CD4-positive, alpha-beta T cell treated with Interferon alpha-2 for 1 hour (primary cell): ENCODE measurements at places on chromosomes 3 and 15.

GRCh38 chr15:60908888-60909287 is 320.2 kb downstream of the RORA start:
- no peak for DNase-seq

DNA sequence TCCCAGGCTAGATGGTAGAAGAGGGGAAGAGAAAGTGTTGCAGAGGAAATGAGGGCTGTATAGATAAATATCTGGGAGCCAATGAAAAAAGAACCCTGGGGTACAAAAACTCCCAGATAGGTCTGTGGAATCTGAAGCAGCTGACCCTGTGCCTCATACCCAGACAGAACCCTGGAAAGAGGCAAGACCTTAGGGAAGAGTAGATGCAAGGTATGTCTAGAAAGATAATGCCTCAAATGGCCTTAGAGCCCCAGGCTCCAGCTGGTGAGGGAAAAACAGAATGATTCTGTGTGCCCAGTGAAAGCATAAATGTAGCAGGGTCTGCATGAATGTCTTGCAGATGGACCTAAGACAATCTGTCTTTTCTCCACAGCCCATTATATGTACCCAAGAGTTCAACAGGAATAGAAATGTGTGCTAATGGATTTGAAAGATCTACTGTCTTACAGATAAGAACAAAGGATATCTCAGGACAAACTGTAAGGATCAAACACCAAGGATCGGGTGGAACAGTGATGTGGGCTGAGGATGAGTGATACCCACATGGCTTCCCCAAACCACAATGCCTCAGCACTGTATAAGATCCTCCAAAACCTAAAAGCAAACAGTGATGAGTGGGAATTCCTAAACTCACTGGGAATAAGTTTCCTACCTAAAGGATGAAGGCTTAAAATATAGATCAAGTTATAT is 58.8 kb downstream of the NCEH1 start:
- DNase-seq: no peak

DNA sequence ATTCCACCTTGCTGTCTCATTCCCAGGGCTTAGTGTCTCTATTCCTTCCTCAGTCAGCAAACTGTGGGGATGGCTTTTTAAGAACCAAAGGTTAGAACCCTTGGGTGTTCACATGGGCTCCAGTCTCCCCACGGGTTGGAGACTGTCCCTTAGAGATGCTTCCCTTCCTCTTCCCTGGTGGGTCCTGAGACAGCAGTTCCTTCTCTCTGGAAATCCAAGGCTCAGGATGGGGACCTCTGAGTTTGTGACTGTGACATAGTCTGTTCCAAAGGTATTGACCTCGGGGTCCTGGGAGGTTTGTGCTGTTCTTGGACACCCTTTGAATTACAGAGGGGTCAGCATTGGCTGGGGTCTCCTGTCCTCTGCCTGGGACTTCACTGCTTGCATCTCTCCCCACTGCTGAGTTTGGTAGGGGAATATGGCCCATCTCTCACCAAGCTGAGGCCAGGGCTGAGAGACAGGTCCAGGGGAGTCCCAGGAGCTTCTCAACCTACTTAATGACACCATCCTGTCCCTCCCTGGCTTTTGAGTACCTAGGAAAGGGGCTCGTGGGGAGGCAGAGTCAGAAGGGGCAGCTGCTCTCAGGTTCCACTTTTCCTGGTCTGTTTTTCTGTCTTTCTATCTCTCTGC is 1.5 kb downstream of the GRM2 start:
- DNase-seq: no peak

- DNase-seq: no peak
These were observed 216.2 kb downstream of the ITPR1 start for GRCh38 chr3:4709341-4709740.

DNA sequence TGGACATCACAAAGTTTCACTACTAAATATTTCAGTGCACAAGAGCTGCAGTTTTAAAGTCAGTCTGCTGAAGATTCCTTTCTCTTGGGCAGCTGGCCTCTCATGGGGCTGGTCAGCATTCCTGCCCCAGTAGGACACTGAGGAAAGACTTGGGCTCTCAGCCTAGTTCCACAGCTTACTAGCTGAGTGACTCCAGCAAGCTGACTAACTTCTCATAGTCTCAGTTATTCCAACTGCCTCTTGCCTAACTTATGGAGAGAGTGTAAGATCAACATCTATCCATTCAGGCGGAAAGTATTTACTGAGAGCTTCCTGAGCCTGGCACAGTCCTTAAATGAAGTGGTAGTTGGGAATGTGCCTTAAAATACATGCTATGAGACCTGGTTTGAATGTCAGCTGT is 27.0 kb downstream of the TM4SF4 start:
- DNase-seq: no peak

- DNase-seq: peak; percentile 25
These were observed 352 bp downstream of the CHRD start for GRCh38 chr3:184380185-184380626.

DNA sequence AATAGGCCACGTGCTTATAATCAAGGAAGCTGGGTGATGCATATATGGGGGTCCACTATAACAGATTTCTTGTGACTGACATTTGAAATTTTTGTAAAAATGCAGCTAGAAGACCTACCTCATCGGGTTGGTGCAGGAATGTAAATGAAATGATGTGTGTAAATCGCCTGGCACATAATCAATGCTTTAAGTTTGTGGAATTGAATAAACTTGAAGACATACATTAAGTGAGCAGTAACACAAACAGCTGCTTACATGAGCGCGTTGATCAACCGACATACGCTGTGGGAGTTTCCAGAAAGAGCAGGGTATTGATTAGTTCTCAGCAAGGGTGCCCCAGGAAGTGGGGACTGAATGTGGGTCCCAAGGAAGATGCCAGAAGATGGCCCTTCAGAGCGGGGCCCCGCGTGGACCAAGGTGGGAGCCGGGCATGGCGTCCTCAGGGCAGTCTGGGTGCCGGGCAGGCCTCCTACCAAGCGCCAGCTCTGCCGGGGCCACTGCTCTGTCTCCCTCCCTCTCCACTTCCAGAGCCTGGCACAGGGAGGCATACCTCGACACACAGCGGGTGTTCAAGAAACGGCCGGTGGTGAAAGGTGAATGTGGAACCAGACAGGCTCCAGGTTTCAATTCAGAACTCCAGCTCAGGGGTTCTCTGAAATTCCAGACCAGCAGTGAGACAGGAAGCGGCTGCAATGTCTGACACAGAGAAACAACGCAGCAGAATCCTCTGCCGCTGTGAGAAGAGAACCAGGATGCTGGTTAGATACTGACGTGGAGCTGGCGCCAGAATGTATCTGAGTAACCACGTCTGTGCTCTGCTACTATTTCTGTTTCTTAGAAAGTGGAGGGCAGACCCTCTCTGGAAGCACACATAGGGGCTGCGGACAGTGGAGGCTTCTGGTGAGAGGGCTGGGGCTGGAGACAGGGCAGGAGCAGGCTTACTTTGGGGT is 12.6 kb downstream of the BFSP2 start:
- no peak for DNase-seq

GRCh38 chr15:35697549-35698299 is 151.8 kb upstream of the DPH6 start:
- no peak for DNase-seq

DNA sequence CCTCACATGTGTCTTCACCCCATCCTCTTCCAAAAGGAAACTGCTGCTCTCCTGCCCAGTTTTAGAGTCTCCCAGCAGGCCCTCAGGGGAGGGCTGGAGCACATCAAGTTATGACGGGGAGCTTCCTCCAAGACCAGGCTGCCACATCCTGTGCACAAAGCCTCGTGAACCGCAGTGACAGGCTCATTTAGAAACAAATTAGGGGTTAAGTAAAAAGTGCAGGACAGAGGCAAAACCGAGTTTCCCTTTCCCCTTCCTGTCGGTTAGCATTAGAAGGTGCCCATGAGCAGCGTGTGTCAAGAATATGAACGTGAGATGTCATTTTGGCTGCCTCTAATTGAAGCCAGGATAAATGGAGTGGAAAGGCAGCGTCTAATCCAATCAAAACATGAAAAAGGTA is 199.7 kb downstream of the ARRDC4 start:
- DNase-seq: peak; percentile 44

DNA sequence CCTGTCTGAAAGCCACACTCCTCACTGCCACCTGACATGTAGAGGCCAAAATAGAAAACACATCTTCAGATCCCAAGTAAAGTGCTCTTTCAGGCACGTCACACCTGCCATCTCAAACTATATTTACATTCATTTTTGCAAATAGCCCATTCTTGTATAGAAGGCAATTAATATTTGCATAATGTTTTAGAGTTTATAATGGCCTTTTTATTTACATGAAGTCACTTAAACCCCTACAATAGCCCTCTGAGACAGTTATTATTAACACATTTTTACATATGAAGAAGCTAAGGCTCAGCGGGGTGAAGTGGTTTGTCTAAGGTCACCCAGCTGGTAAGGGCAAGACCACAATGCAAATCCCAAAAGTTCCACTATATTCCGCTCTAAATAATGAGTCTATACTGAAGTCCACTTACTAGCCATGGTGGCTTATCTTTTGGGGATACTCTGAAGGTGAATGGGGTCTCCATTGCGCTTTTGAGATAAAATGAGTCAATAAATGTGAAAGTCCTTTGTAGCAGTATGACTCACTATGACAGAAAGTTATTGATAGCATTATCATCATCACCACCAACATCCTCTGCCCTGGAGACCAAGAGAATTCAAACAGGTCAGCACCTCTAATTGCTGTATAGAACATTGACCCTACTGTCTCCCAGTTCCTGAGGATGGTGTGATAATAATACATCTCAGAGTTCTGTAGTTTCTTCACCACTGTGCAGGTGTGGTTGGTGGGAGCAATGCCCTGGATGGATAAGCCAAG is 155.9 kb upstream of the BCL6 start:
- no peak for DNase-seq

DNA sequence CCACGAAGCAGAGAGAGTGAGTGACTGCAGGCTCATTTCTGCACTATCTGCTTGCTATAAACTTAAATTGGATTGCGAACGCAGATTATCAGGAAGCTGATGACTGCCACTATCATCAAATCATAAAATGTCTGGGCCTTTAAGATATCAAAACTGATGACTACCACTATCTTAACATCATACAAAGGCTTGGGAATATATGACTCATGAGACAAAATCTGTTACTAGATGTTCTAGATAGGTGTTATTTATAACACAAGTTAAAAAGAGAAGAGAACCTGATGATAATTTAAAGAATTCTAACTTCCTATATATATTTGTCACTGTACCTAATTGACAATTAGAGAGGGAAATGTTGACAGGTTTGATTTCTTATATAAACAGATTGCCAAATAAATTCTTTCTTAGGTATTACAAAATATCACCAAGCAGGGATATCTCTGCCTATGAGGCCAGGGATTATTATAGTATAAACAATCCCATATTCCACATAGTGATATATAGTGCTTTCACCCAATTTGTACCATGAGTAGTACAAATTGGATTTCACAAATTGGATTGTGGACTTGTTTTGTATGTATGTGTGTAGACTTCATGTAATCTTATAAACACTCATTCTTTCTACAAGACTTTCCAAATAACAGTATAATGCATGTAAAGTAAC is 1157.2 kb downstream of the ROBO1 start:
- no peak for DNase-seq

DNA sequence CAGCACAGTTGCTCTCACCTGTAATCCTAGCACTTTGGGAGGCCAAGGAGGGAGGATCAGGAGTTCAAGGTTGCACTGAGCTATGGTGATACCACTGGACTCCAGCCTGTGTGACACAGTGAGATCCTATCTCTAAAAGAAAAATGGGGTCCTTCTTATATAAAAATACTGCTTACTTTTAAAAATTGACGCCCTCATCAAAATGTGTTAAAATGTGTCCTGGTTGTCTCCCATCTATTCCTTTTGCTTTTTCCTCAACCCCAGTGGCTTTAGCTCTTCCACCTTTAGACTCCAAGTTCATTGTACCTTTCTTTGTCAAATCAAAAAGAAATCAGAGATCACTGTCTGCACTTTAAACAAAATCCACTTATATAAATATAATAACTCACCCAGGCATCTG is 60.3 kb upstream of the GPD1L start:
- no peak for DNase-seq

DNA sequence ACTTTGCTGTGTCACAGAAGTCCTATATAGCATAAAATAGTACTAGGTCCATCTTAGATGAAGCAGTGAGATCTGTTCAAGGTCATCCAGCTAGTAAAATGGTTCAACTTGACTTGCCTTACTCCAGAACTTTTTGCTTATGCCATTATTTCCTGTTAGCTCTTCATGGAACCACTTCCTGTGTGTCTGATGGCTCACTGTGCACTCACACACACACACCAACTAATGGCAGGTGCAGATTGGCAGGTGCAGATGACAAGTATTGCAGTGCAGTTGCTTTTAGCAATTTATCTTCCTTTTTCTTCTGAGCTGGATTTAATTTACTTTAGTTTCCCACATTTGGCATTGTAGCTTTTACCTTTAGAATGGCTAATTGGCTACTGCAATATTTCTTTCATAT is 29.8 kb downstream of the GOLGA8S start:
- DNase-seq: no peak

DNA sequence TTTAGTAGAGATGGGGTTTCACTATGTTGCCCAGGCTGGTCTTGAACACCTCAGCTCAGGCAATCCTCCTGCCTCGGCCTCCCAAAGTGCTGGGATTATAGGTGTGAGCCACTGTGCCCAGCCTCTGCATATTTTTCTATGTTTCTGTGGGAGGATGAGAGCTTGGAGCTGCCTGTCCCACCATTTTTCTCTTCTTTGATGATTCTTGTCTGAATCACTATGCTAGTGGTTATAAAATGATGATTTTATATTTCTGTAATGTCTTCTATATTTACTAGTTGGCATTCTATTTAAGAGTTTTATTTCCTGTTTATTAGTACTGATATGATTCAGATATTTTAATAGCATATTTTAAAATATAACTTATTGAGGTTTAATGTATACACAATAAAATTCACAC is 69.7 kb downstream of the CHCHD6 start:
- DNase-seq: no peak

- no peak for DNase-seq
These were observed 15.0 kb upstream of the FYCO1 start for GRCh38 chr3:46010519-46011113.

- DNase-seq: no peak
These were observed 62.0 kb downstream of the TSC22D2 start for GRCh38 chr3:150469931-150470740.

DNA sequence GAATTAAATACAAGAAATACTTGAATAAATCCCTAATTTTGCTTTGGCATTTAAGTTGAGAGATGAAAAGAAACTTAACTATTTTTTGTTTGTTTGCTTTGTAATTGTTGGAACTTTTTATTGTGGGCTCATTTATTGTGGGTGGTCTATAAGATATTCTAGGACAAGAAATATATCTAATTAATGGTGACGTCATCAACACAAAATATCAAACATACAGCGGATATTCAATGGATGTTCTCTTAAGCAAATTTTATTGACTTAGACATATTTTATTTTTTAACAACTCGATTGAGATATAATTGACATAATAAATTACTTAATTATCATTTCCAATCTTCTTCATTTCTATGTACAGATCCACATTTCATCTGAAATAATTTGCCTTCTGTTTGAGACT is 30.0 kb downstream of the SYNPR start:
- no peak for DNase-seq

GRCh38 chr3:187292181-187292580 is 644 bp upstream of the MASP1 start:
- no peak for DNase-seq
